NCI-H1092 (cell line): ENCODE measurements at places on chromosomes 7 and 10.

GRCh38 chr7:5638994-5639393 lies 142.5 kb downstream of the RNF216 start:
- no peak for DNase-seq

- DNase-seq: no peak
These were observed 17.9 kb upstream of the CYREN start for GRCh38 chr7:135188298-135188984.

- DNase-seq: no peak
These were observed 25.5 kb downstream of the FZD1 start for GRCh38 chr7:91289633-91290254.

GRCh38 chr10:27720529-27720928 lies 25.1 kb downstream of the MKX start:
- DNase-seq: no peak

DNA sequence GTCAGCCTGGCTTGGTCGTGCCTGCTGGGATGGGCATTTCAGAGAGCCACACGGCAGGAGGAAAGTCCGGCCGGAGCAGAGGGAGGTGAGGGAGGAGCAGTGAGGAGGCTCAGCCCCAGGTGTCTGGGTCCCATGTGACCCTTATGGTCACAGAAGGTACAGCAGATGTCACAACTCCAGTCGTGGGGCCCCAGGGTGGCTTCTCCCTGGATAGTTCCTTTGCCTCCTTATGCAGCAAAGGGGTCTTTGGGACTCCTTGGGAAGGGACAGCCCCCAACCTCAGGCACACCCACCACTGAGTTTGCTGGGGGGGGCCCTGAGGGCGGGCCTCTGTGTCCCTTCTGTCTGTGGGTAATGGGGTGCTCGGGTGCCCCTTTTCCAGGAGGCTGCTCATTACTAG lies 19.6 kb upstream of the PRKAG2 start:
- no peak for DNase-seq
